ENCODE measurements at places on chromosomes 16 and 17.

DNA sequence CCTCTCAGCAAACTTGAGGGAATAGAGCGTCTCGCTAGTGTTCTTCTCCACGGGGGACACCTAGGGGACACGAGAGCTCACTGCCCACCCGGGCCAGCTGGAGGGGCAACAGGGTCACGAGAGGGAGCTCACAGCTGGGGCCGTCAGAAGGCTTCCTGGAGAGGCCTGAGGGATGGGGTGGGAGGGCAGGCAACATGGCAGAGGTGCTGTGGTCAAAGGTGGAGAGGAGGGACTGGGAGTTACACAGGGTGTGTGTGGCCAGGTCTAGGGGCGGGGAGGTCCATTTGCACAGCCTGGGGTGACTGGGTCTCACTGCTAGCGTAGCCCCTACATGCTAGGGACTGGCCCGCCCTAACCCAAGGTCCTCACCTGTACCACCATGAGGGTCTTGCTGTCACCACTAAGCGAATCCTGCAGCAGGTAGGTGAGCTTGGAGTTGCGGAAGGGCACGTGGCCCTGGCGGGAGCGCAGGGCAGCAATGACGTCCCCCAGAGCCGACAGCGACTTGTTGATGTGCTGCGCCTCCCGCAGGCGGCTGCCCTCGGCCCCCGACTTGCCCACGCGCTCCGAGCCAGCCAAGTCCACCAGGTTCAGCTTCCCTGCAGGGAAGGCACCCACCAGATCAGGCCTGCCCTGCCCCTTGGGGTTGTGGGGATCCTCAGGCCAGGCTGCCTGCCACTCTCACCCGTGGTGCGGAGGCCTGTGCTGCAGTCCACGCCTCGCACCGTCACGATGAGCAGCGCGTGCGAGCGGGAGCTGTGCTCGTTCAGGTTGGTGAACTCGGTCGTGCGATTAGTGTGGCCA is 25.0 kb downstream of the KATNB1 start:
- no peak for DNase-seq

DNA sequence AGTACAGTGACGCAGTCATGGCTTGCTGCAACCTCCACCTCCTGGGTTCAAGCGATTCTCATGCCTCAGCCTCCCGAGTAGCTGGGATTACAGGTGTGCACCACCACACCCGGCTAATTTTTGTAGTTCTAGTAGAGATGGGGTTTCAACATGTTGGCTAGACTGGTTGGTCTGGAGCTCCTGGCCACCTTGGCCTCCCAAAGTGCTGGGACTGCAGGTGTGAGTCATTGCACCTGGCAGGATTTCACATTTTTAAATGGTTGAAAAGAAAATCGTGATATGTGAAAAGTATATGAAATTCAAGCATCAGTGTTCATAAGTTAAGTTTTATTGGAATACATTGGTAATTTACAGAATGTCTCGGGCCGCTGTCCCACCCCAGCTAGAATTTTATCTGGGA is 2.6 kb downstream of the RMI2 start:
- no peak for DNase-seq

DNA sequence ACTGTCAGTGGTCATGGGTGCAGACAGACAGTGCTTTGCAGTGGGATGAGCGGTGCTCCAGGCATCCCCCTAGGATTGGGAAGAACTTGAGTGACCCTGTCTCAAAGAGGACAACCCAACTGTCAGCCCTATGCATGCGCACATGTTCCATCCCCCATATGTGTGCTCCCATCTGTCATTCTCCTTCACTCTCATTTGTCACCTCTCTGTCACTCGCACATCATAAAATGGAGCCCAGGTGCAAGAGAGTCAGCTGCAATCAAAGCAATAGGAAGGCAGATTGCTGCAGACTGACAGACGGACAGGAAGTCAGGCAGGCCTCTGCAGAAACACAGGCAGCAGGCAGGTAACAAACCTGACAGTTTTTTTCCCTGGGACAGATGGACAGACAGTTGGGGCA is 101.8 kb upstream of the CCL1 start:
- no peak for DNase-seq

GRCh38 chr16:54360681-54361080 is 74.1 kb upstream of the IRX3 start:
- DNase-seq: no peak

DNA sequence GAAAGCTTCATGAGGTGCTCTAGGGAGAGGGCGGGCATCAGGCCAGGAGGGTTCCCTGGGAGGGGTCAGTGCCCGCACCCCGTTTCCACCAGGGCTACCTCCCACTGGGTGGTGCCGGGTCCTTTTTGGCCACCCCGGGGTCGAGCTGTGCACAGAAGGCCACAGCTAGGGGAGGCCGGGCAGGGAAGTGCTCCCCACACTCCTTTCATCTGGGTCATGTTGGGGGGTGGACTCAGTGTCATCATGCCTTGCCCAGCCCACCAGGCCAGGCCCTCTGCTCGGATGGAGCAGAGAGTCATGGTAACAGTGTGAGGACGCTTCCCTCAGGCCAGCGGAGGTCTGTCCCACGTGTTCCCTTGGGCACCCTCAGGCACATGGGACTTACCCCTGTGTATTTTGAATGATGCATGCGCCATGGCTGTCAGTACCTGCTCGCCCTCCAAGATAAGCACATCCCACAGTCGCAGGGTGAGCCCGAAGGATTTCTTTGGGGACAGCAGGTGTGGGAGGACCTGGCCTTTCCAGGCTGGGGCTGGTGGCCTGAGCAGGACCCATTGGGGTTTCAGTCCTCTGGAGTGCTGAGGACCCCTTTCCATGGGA is 46.4 kb downstream of the TNFRSF13B start:
- no peak for DNase-seq

GRCh38 chr17:17445925-17446665 is 30.7 kb upstream of the MED9 start:
- DNase-seq: peak; percentile 97

DNA sequence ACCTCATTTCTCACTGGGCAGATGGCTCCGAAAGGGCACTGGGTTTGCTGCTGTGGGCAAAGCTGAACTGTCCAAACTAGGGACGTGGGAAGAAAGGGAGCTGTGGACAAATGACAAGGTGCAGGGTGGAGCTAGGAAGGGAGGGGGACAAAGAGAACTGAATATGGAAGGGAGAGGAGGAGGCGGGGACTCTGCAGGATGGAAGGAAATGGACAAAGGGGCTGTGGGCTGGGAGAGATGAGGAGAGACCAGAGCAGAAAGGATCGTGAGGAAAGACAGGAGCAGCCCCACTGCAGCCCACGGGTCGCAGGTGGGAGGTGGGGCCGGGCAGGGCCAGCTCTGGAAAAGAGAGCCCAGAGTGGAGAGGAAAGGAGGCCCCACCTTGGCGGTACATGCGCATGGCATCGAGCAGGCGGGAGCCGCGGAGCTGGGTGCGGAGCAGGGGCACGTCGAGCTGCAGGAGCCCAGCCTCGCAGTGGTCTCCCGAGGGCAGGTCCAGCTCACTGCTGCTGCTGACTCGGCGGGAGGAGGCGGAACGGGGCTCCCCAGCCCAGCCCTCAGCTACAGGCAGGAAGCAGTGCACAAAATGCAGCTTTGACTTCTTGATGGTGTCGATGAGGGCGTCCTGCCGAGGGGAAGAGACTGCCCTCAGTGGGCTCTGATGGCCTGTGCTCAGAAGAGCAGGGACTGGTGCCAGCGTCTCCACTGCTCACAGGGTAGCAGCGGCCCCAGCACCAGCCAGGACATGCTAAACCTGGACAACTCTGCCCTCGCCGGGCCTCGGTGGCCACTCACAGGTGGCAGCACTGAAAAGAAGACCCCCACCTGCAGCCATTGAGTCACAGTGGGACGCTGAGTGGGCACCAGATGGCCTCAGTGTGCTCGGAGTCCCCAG is 66.8 kb downstream of the PIPOX start:
- no peak for DNase-seq

- DNase-seq: no peak
These were observed 1.5 kb upstream of the SOX8 start for GRCh38 chr16:979859-980594.

DNA sequence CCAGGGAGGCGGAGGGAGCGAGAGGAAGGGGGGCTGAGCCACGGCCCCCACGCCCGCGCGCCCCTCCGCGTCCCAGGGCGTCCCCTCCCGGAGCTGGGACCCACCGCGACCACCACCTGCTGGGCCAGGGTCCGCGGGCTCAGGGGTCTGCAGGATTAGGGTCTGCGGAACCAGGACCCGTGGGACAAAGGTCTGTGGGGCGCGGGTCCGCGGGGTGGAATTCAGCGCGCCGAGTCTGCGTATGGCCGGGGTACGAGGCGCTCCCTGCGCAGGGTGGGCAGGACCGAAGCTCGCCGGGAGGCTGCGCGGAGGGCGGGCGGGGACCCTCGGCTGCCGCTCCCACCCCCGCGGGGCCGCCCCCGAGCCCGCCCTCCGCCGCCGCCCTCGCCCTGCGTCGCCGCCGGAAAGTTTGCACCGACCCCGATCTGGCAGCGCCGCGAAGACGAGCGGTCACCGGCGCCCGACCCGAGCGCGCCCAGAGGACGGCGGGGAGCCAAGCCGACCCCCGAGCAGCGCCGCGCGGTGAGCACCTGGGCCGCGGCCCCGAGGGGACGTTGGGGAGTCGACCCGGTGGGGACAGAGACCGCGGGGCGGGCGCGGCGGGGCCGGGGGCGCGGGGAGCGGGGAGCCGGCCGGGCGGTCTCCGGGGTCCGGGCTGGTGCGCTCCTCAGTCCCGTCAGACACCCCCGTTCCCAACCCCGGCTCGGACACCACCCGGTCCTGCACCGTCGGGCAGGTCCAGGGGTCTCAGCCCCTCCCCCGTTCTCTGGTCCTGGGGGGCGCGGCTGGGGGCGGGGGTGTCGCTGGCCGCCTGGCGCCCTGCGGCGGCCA is at the start of gene GCGR:
Gene GCGR, plus strand, starts transcription at position 423 of the 831 bp plus-strand sequence. CDS start 4,869 bp downstream, outside the sequence.
- DNase-seq: no peak

GRCh38 chr16:85162478-85163277 is 50.4 kb upstream of the CIBAR2 start:
- DNase-seq: peak; percentile 79

DNA sequence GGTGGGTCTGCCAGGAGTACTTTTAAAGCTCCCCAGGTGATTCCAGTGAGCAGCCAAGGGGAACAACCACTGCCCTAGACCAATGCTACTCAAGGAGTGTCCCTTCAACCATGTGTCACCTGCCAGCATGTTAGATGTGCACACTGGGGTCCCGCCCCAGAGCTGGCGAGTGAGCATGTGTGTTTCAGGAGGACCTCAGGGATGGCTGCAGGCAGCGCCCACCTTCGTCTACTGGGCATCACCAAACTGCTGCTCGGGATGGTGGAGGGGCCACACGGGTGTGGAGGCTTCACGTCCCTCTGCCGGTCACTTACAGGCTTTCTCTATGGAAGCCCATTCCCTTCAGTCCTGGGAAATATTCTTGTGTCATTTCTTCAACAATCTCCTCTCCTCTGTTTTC is 29.0 kb upstream of the DOC2B start:
- DNase-seq: no peak

GRCh38 chr16:20971401-20971800 is 70.8 kb downstream of the LYRM1 start:
- DNase-seq: no peak

All from EL (cell line).